ENCODE measurements at places on chromosomes 13 and 19.

DNA sequence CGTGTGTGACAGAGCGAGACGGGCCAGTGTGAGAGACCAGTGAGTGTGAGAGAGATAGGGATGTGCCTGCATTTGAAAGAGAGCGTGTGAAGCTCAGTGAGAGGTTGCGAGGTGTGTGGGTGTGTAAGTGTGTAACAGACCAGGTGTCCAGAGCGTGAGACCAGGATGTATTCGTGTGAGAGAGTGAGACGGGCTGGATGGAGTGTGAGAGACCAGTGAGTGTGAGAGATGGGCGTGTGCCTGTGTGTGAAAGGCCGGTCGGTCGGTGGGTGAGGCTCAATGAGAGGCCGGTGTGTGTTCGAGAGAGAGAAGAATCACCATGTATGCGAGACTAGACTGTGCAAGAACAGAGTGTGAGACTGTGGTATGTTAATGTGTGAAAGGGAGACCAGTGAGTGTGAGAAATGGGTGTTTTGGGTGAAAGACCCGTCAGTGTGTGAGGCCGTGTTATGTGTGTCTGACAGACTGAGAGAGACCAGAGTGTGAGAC is 679 bp downstream of the ZNF471 start:
- no peak for ATAC-seq

GRCh38 chr19:58182577-58182988 is 278 bp upstream of the ZNF274 start:
- ATAC-seq, result no peak

GRCh38 chr19:29629836-29630534 is 23.9 kb downstream of the POP4 start:
- no peak for ATAC-seq

- no peak for ATAC-seq
Measured at GRCh38 chr19:54109651-54110050, 5.8 kb downstream of the TFPT start.
